ENCODE measurements at places on chromosomes 3 and 15.

DNA sequence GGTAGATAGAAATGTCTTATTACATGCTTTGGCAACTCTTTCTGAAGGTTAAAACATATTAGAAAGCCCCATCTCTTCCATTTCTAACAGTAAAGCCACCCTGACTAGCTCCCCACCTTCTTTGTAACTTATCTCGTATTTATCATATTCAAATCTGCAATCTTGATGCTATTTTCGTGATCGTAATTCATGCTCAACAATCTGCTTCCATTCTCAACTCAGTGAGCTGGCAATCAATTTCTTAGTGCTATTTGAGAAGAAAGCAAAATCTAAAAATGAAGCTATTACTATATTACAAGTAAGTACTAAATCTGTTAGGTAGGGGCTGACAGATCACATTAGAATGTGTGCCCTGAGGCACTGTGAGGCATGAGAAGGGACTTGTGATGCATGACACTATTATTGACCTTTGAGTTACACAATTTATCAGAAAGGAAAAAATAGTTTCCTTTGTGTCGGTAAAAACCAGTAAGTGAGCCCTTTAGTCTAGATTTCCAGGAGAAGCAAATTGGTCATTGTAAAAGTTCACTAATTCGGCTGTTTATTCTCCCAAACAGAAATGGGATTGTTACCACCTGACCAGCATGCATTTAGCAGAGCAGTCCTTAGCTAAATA lies 379.7 kb upstream of the CNTN6 start:
- no peak for DNase-seq

DNA sequence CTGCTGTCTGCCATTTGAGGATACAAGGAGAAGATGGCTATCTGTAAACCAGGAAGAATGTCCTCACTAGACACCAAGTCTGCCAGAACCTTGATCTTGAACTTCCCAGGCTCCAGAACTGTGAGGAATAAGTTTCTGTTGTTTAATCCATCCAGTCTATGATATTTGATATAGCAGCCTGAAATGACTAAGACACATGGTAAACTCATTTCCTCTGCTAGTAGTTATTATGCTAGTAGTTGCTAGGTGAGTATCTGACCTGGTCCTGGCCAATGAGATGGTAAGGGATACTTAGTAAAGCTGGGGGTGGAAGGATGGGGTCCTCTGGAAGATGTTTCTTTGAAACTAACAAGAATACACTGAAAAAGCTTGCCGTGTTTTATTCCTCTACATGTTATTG lies 280.7 kb upstream of the ARHGEF26 start:
- DNase-seq, result no peak

GRCh38 chr15:56943403-56943802 lies 25.0 kb downstream of the TCF12 start:
- no peak for DNase-seq

DNA sequence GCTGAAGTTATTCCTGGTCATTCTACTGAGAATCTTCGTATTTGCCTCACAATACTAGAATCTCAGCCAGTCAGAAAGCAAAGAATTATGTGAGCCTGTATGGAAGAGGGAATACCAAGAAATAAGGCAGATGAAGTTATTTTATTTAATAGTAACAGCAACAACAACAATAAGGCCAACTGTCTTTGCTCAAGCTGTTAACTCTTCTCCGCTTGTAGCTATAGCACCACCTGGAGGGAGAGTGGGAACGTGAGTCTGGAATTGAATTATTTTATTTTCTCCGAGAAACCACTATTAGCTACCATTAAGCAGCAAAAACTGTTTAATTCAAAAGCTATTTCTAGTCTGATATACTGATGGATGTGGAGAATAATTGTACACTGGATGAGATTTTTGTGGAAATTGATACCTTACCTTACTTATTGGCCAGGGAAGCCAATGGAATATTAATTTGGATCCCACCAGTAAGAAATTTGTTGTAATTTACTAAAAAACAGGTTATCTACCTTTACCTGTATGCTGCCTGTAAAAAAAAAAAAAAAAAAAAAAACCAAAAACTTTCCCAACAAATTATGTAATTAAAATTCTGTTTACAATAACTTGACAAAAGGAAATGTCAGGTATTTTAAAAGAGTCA lies 50.1 kb downstream of the CALML4 start:
- DNase-seq, result peak; percentile 40

GRCh38 chr15:63192619-63193206 lies 3.3 kb downstream of the RAB8B start:
- DNase-seq, result no peak

GRCh38 chr15:94749811-94750617 lies 518.7 kb downstream of the MCTP2 start:
- DNase-seq, result peak; percentile 8

DNA sequence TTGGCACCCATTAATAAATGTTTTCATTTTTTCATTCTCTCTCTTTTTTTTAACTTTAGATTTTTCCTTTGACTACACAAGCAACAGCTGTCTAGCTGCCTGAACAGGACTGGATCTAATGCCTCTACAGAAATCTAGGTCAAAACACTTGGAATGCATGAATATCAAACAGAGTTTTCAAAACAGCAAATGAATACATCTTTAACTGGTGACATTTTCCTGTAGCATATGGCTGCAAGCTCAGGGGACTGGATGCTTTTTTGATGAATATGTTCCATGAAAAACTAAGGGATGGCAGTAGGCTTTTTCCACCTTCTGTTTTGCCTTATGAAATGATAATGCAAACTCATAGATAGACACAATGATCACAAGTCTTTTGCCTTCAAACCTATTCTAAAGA lies 661.7 kb downstream of the MCTP2 start:
- DNase-seq, result no peak

GRCh38 chr3:74267588-74268184 lies 346.8 kb downstream of the CNTN3 start:
- DNase-seq, result peak; percentile 16

DNA sequence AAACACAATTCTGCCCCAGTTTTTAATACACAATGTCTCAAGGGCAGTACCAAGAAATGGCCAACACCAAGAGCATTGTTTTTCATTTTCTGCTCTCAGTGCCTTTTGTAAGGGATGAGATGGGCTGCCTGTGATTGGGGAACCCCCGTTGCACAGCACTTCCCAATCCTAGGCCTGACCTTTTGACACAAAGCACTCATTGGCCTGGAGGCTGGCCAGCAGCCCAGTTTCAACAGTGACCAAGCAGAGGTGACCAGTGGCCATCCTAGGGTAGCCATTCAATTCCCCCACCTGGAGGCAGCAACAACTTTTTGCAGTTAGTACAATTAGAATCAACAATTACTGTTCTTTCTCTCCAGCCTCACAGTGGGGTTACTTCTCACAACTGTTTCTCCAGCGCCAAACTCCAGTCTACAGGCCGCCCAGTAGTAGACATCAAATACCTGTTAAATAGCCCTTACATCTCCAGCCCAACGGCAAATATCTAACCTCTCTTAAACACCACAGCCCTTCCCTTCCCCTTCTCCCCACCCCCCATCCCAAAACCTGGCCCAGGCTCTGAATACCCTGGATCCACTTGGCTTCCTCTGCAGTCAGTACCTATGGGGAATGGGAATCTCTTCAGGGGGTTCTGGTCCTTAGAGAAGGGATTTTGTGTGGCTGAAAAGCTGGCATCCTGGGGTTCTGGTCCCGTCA lies 8.9 kb upstream of the LRRC2 start:
- DNase-seq, result no peak

DNA sequence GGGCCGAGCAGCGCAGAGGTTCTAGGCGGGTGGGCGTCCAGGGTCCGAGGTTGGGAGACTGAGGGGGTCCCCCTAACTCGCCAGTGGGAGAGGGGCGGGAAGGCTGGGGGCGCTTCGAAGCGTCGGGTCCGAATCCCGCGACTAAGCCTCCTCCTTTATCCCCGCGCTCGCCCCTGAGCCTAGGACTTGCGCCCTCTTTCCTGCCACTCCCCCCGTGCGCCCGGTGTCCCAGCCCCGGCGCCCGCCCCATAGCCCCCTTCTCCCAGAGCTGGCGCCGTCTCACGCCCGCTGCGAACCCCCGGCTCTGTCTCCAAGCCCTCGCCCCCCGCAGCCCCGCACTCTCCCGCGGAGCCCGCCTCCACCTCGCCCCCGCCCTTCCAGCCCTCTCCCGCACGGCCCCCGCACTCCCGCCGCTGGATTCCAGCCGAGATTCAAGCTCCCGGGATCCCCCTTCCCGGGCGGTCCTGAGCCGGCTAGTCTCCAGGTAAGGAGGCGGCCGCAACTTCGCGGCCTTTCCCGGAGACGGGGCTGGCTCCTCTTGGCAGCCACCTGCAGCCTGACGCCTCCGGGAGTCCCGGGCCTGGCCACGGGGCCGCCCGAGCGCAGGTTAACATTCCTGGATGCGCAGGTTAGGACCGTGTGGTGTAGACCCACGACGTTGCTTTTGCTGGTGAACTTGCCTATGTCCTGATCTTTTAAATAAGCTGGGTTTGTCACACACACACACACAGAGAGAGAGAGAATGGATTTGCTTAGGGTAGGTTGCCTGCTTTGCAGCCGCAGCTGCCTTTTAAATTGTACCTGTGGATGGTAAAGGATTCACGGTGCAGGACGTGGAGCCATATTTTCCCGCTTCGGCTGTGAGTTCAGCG lies 563 bp downstream of the PXYLP1 start:
- DNase-seq, result no peak

GRCh38 chr3:46399098-46399497 lies 7.8 kb downstream of the CCR5AS start:
- DNase-seq, result no peak

DNA sequence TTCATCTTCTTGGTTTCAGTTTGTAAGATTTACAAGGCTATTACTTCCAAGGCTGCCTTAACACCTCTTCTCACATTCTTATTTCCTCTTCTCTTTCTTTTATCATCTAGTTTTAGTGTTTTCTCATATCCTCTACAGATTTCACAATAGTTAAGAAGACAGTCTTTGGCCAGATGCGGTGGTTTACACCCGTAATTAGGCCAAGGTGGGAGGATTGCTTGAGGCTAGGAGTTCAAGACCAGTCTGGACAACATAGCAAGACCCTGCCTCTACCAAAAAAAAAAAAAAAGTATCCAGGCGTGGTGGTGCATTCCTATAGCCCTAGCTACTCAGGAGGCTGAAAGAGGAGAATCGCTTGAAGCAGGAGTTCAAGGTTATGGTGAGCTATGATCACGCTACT lies 3.5 kb upstream of the ALDH1A2 start:
- DNase-seq, result no peak

DNA sequence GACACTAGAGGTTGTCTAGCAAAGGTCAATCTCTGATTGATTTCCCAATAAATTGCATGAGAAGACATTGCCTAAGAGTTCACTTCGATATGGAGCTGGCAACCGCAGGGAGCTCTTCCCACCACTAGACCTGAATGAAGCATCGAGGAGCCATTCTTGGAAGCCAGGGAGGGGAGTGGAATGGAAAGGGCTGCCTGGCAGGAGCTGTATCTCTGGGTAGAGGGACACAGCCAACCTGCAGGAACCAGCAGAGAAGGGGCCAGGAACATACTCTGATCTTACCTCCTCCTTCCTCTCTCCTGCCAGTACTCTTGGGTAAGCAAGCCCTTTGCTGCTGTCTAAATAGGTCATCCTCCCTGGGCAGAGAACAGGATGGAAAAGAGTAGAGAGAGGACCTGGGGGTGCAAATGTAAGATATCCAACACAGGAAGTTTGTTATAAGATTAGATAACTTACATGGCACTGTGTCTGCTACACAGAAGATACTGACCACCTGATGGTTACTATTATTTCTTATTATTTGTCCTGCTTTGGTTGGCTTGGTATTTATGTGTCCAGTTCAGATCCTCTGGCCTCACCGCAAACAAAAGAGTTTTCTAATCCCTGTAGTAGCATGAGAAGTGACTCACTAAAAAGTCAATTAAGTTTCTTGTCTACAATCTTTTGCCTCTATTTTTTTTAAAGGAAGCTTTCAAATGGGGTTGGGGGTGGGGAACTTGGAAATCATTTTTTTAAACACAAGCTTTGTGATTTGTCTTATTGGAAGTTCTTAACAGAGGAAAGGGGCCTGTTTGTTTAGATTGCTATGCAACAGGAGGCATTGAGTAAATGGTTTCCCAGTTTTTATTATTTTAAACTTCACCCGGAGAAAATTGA lies 156.7 kb upstream of the TSC22D2 start:
- peak; percentile 88 for DNase-seq

DNA sequence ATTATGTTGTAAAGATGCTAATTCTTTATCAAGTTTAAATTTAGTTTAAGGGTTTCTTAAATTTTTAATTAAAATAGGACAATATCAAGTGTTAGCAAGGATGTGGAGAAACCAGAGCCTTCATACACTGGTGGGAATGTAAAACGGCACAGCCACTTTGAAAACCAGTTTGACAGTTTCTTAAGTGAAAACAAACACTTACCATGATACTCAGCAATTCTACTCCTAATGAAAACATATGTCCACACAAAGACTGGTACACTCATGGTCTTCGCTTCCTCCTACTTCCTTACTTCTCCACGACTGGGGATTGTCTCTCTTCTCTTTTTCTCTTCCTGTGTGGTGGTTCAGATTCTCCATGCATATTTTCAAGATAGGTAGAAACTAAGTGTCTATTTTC lies 9.2 kb downstream of the SKIC8 start:
- no peak for DNase-seq

DNA sequence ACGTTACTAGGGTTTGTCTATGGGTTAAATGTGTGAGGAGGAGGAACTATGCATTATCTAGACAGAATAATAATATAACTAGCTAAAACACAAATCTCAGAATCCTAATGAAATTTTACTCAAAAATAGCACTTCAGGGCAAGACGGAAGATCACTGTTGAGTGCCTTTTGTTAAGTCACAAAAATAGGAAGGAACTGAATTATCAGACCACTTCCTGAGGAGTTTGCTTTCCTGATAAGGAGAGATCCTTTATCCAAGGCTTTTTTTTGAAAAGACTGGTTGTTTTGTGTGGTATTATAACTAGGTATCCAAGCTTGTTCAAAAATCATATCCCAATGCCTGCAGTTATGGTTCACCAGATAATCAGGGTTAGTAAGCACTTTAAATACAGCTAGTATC lies 34.6 kb downstream of the NR2E3 start:
- no peak for DNase-seq

DNA sequence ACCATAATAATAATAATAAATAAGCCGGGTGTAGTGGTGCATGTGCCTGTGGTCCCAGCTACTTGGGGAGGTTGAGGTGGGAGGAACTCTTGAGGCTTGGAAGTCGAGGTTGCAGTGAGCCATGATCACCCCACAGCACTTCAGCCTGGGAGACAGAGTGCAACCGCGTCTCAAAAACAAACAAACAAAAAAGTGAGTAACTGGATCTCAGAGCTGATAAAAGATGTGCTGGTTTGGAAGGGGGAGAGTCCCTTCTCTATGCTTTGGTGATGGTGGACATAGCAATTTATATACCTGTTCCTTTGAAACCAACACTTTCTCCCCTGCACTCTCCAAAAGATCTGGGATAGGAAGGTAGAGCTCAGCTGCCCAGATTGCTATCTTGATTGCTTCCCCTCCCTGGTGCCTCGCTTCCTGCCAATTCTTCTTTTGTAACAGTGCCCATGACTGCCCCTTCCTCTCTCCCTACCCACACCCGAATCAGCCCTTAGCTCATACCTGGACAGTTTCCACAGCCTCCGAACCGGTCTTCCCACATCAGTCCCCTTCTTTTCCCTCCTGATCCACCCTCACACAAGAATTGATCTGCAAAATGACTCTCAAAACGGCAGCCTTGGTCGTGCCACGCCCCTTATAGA lies 55.1 kb upstream of the UBE2E1 start:
- no peak for DNase-seq
